H1 (cell line): ENCODE measurements at places on chromosomes 4 and X. TPM values are rescaled to one million over a fixed set of nuclear protein-coding genes. Genes with fewer than 3 reads are reported as not detected.

Gene PPA2
- 18.4 and 24.9 TPM in 2 replicates for polyA plus RNA-seq

Gene FAM47E
- 1.2 and 1.4 TPM in 2 replicates for polyA plus RNA-seq

Gene HSFX3
- polyA plus RNA-seq = not detected in 2 replicates

Gene RS1
- 0.02 and 0.03 TPM in 2 replicates for polyA plus RNA-seq

Gene TMPRSS11F
- polyA plus RNA-seq = not detected in 2 replicates

Gene EXOC1L
- polyA plus RNA-seq = 0.08 TPM in 1 of 2 replicates, not detected in the other

Gene RHOXF1
- polyA plus RNA-seq = not detected in 2 replicates

Gene SYP
- 4.3 and 7.2 TPM in 2 replicates for polyA plus RNA-seq

Gene CCDC120
- 4.9 and 8.6 TPM in 2 replicates for polyA plus RNA-seq

Gene SSX2B
- polyA plus RNA-seq = not detected in 2 replicates

Gene FGF5
- not detected in 2 replicates for polyA plus RNA-seq

Gene GLRA2
- polyA plus RNA-seq = not detected in 2 replicates

Gene LETM1
- 19.8 and 30.6 TPM in 2 replicates for polyA plus RNA-seq

Gene LANCL3
- 0.11 and 0.24 TPM in 2 replicates for polyA plus RNA-seq

Gene SHROOM2
- polyA plus RNA-seq = 3.4 and 6.0 TPM in 2 replicates

Gene CT45A5
- not detected in 2 replicates for polyA plus RNA-seq

Gene WDR17
- polyA plus RNA-seq = 1.4 TPM in 2 replicates

GRCh38 chr4:153294631-153295030 lies 49.9 kb upstream of the MND1 start:
- no peak for DNase-seq

GRCh38 chr4:14267373-14268060 lies 640.0 kb upstream of the BOD1L1 start:
- no peak for DNase-seq

DNA sequence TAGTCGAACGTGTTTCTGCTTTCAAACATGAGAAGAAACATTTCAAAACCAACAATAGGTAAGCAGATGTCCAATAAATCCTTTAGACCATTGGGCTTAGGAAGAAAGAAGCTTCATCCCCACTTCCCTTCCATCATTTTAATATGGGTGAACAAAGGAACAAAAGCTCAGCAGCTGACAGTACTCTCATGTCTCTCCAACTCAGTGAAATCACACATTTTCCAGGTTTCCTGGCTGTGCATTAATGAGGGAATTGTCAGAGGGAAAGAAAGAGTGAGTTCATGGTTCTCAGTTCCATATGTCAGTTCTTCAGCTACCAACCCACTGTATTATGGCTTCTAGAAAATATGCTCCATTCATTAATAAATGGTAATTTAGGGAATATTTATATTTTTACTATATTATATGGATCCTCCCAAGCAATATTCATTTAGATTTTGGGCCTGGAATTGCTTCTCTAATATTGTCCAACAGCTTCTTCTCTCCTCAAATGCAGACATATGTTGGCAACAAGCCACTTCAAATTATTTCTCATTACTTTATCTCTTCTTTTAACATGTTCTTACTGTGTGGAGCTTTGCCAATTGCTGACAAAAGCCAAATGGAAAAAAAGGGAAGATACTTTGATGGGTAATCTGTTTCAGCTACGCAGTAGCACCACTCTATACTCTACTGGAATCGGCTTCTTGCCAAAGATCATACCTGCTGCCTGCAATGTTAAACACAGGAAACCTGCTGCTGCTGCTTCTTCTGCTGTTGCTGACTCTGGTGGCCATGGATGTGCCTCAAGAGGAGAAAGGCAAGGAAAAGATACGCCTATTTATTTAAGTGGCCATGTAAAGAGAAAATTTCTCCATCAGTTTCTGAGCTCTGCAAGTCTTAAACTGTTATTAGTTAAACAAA lies 1757.6 kb downstream of the ARAP2 start:
- DNase-seq = no peak

GRCh38 chrX:113512700-113513395 lies 672.2 kb upstream of the AMOT start:
- no peak for DNase-seq

- DNase-seq = no peak
Measured at GRCh38 chr4:163393471-163393870, 49.8 kb downstream of the NPY5R start.

DNA sequence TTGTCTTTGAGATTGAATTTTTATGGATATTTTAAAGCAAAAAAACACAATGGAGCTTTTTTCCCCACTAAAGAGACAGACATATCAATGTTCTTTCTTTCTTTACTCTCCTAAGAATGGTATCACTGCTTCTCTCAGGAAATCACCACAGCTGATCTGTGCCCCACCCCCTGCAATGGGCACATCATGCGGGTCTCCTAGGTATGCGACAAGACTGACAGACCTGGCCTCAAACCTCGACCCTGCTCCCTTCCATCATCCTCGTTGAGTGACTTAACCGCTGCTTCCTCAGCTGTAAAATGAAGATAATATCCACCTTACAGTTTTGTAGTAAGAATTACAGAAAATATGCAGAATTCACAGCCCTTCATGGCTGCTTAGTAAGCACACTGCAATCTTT lies 58.3 kb downstream of the LEF1 start:
- DNase-seq = no peak

DNA sequence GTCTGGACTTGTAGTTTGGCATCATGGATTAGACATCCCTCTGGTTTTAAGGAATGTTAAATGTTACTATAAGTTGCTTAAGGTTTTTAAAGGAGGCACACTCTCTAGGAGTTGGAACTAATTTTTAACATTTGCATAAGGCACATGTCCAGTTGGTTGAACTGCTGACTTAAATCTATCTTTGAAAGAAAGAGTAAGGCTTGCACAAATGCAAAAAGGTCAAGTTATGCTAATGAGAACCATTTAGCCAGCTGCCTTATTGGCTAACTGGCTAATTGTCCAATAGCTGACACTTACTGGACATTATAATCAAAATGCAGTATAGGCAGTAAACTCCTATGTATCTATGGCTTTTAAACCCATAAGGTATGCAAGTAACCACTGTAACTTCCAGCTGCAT lies 206.1 kb upstream of the TTC29 start:
- DNase-seq = no peak

- no peak for DNase-seq
Measured at GRCh38 chrX:130884627-130885026, 18.4 kb downstream of the ENOX2 start.

DNA sequence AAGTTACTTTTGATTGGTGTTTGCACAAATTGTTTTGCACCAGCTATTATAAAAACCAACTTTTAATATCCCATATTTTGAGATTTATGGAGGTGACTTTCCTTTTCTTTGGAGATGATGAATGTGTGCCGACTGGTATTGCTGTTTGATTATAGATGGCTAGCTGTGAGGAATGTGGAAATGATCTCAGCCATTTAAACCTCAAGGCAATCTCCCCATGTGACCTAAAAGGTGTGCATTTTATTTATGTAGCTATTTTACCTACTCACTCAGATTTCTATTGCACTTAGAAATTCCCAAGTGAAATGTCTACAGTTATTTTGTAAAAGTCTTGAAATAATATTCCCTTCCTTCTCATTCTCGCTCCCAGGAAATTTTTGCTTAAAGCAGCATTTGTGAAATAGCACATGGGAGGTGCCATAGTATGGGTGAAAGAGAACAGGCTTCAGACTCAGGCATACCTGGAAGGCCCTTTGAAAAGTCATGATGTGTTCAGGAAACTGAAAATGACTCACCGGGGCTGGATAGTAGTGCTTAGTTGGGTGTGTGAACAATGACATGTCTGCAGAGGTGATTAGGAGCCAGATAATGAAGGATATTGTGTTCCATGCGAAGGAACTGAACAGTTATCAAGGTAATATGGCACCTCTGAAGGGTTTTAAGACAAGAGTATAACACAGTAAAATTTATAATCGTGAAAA lies 247.6 kb downstream of the CBLL2 start:
- no peak for DNase-seq

DNA sequence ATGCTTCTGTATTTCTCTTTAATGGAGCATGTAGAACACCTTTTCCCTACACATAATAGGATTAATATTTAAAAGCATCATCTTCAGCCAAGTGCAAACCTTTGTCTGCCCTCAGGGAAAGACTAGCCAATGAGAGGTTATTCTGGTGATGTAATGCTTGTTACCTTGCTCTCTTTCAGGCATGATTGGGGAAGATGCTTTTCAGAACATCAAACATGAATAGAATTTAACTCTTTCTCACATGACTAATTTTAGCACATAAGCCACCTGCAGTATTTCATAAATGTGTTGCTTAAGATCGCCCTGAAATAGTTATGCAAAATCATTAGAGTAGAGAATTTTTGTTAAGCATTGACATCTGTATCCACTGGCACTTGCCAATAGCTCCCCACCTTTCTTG lies 10.7 kb upstream of the EPGN start:
- no peak for DNase-seq

- no peak for DNase-seq
Measured at GRCh38 chr4:3220476-3221183, 28.3 kb upstream of the MSANTD1 start.

- DNase-seq = no peak
Measured at GRCh38 chr4:8419222-8420041, 21.1 kb downstream of the ACOX3 start.

GRCh38 chrX:39883666-39884065 lies 214.1 kb downstream of the BCOR start:
- no peak for DNase-seq

GRCh38 chr4:169050881-169051760 lies 41.1 kb upstream of the CBR4 start:
- no peak for DNase-seq

DNA sequence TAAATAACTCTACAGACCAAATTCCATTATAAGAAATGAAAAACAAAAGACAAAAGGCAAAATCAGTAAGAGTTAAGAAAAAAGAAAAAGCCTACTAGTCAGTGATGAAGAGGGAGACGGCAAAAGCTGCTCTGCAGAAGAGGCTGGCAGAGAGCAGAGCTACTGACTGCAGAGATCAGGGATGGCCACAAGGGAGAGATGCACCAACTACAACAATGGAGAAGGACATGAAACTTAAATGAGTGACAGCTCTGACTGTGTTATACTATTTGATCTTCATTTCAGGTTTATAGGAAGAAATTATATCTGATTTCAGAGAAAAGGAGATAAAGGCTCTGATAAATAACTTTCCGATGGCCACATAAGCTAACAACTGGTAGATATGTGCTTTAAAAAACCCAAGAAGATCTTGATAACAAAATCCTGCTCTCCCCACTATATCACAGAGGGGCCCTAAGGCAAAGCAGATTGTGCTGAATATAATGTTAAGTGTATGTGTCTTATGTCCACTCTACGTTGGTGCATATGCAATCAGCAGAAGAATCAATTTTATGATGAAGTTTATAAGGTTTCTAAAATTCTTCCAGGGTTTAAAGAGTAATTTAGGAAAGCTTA lies 58.4 kb upstream of the COX18 start:
- no peak for DNase-seq

GRCh38 chrX:8748855-8749254 lies 16.9 kb upstream of the ANOS1 start:
- DNase-seq = no peak

DNA sequence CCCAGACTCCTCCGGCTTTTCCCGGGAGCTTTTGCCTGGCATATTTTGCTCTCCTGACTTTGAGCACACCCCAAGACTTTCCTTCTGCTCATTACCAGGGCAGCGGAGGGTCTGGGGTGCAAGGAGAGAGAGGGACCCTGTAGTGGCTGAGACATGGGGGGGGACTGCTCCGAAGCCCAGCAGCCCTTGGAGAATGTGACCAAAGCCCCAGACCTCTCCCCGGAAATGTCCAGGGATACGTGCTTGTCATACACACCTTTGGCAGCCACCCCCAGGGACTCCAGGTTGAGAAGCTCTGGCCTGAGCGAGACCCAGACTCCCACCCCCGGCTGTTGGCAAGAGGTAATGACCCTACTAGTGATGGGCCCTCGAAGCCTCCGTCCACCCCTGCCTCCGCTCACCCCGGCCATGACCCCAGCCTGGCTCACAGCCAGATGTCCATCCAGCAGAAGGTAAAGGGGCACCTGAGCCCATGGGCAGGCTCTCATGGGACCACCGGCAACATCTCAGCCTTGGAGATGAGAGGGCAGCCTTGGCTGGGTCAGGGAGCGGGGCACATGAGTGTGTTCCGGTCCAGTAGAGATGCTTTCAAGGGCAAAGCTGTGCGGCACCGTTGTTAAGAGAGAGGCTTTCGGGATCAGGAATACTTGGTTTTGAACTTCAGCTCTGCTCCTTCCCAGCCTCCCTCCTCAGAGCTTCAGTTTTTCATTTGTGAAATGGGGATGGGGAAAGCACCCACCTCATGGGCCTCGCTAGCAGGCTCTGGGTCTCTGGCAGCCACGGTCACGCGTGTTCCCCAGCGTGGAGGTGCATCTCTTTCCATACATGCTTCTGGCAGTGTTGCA lies 2.0 kb downstream of the PSAPL1 start:
- DNase-seq = no peak

DNA sequence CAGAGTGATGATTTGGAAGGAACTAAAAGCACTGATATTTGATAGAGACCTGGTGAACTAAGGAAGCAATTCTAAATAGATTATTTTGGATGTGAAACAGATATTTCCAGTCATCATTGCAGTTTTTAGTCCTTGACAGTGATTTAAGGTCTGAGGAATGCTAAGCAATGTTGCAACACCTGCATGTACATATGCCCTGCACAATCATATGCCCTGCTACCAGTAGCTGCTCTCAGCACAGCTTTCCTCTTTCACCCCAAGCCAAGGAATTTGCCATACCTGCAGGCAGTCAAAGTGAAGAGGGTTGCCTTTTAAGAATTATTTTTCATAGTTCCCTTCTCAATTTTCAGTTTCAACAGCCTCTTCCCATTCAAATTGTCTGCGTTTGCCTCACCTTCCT lies 8.7 kb upstream of the FAM47A start:
- DNase-seq = no peak

DNA sequence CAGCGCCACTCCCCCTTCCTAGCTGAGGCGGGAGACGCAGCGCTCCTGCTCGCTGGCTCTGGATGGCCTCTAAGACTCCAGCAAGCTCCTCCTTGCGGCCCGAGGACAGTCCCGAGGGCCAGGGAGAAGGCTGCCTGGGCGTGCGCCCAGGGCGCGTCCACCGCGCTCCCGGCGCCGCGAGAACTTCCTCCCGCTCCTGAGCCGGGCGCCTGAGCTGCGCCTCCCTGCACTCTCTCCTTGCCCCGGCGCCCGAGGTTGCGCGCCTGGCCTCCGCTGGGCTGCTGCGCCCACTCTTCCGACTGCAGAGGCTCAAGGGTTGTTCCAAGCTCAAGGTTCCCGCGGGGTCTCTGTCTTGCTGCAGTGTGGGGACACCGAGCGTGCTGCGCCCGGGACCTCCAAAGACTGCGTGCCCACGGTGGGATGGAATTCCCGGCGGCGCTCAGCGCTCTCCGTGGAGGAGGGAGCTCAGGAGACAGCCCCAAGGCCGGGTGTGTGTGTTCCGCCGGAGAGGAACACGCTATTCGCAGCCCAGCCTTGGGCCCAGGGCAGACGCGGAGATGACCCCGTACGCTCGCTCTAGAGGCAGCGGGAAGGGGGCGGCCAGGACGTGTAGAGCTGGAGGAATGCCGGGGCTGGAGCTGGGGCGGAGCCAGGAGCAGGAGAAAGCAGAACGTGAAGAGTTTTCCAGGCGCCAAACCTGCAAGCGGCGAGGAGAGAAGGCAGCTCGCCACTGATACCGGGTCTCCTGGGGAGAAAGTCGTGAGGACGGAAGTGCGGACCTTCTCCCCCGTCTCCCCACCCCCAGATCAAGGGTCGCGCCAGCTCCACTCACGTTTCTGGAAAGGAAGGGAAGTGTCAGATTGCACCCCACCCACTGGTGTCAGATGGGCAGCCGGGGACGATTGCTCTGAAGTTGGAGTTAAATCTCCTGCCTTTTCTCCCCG lies at the start of gene ARHGAP6:
ARHGAP6 (minus strand) TSS at position 753 of the 944 bp plus-strand sequence. CDS start 1,092 bp downstream, outside the sequence.
- no peak for DNase-seq

- DNase-seq = no peak
Measured at GRCh38 chr4:107931775-107932321, 499 bp downstream of the CYP2U1 start.
